ENCODE measurements at places on chromosomes 12 and 14.

- DNase-seq = no peak
These were observed 94.6 kb downstream of the TMEM30B start for GRCh38 chr14:61186341-61187195.

- DNase-seq = no peak
These were observed 120.0 kb upstream of the SLC38A2 start for GRCh38 chr12:46492471-46493085.

DNA sequence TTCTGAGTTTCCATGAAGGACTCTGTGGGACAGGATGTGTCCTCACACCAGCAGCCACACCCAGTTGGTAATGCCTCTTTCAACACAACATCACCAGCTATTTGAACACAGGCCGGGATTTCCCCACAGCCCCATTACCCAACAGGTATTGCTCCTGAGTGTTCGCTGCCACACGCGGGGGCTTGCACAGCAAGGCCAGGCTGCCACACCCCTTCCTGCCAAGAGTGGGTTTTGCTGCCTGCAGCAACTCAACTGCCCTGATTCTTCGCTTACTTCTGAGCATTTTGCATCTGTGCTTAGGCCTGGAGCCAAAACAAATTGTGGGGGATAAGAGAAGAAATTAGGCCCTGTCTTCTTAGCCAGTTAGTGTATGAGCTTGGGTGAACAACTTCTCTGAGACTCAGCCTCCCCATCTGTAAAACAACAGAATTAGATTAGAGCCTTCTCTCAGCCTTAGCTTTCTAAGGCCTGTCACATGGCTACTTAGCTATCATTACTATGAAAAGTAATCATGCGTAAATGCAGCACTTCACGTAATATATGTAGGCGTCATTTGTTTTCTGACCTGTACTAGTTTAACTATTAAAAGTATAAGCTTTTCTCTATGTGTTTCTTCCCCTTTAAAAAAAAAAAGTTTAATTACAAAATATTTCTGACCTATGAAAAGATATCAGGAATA, 20.0 kb downstream of the CKAP4 start:
- no peak for DNase-seq

GRCh38 chr14:53714495-53715192, 242.0 kb downstream of the BMP4 start:
- DNase-seq = no peak

GRCh38 chr14:68939893-68940613, 39.0 kb downstream of the ACTN1 start:
- DNase-seq = no peak

- DNase-seq = no peak
These were observed 124.0 kb downstream of the NDUFA12 start for GRCh38 chr12:94879542-94879941.

DNA sequence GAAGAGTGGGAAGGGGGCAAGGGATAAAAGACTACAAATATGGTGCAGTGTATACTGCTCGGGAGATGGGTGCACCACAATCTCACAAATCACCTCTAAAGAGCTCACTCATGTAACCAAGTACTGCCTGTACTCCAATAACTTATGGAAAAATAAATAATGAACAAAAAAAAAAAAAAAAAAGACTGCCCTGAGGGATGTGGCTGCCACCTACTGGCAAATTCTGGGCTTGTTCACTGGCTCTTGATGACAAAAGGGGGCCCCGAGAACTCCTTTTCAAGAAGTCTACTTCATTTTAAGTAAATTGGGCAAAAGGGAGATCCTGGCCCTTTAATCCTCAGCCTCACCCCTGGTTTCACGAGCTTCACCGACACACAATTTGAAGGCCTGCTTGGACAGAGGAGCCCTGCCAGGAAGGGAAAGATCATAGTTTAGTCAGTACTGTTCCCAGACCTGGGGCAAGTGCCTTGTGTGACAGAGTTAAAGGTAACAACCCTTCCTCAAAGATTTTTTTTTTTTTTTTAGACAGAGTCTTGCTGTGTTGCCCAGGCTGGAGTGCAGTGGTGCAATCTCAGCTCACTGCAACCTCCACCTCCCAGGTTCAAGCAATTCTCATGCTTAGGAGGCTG, 26.1 kb upstream of the STAC3 start:
- DNase-seq = no peak

DNA sequence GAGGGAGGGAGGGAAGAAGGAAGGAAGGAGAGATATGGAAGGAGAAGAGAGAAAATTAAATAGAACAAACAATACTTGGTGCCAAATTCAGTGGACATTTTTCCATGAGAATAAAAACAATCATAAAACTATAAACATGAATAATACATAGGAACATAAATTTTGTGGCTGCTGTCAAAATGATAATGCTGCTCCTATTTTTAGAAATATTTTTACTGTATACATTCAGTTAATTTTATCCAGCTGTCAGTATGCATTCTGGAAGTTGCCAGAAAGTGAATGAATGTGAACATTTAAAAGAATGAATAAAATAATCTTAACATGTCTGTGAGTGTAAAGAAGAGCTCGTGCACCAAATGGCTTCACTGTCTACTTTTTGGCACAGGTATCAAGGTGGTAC, 13.9 kb upstream of the PCED1B start:
- DNase-seq = no peak

DNA sequence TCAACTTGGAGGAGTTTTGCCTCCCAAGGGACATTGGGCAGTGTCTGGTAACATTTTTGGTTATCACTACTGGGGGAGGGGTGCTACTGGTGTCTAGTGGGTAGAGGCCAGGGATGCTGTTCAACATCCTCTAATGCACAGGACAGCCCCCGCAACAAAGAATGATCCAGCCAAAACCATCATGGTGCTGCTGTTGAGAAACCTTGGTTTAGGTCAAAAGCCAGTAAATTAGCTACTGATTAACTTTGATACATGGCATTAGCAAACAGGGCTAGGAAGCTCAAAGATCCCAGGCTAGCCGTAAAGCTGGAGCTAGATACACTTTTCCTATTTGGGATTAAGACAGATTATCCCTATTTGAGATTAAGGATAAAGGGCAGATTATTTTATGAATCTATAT, 8.8 kb downstream of the ALKBH2 start:
- no peak for DNase-seq

DNA sequence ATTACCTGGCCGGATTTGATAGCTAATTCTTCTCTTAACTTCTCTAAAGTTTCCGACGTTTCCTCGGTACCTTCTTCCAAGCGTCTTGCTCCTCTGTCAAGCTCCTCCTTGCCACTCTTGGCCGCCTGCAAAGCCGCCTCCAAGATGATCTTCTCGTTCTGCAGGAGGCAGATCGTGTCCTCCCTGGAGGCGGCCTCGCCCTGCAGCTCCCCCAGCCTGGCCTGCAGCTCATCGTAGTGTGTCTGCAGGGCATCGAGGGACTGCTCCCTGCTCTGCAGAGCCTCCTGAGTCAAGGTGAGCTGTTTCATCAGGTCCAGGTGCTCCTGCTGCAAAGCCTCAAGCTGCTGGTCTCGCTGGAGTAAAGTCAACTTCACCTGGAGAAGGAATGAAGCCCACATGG, 32.8 kb downstream of the GOLGA3 start:
- no peak for DNase-seq

DNA sequence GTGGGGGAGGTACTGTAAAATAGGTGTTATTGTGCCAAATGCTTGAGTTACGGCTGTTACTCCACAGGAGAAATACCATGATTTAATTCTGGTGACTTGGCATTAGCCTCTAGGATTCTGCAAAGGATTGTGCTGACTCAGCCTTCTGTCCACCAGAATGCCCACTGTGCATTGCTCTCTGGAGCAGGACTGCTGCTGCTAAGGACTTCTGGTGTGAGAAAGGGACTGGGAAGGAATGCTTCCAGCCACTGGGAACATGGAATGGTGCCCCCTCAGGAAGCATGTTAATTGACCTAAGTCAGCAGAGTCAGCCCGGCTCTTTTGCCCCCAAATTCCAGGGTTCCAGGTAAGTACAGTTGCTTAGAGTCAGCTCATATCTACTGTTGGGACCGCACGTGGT, 32.9 kb downstream of the ZFHX2 start:
- no peak for DNase-seq

DNA sequence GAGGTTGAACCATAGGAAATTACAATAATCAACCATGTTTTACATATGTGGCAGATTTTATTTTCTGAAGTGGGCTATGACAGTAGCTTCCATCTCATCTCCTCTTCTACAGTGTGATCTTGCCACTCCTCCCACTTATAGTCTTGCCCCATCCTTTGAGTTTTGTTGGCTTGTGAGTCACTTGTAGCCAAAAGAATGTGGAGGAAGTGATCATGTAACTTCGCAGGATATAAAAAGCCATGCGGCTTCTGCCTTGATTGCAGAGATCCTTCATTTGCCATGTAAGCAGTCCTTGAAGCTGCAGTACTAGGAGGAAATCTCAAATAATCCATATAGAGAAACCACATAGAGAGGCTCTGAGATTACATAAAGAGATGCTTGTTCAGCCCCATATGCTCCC, 13.7 kb upstream of the ZNF84 start:
- no peak for DNase-seq

GRCh38 chr14:68609012-68609411, 183.9 kb downstream of the ZFP36L1 start:
- no peak for DNase-seq

DNA sequence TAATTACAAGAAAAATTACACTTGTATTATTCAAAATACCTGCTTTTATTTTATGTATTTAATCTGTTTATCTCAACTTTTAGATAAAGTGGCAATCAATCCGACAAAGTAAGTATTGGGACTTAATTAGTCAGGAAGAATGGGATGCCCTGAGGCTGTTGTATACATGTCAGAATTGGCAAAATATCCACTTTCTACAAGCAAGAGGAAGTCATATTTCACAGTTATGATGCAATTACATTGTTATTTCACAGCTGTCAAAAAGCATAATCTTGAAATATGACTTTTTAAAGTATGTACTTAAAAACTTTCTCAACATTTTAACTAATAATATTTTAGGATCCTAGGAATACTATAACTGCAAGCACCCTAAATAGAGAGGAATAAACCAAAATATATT, 357.1 kb upstream of the MGAT4C start:
- DNase-seq = no peak

DNA sequence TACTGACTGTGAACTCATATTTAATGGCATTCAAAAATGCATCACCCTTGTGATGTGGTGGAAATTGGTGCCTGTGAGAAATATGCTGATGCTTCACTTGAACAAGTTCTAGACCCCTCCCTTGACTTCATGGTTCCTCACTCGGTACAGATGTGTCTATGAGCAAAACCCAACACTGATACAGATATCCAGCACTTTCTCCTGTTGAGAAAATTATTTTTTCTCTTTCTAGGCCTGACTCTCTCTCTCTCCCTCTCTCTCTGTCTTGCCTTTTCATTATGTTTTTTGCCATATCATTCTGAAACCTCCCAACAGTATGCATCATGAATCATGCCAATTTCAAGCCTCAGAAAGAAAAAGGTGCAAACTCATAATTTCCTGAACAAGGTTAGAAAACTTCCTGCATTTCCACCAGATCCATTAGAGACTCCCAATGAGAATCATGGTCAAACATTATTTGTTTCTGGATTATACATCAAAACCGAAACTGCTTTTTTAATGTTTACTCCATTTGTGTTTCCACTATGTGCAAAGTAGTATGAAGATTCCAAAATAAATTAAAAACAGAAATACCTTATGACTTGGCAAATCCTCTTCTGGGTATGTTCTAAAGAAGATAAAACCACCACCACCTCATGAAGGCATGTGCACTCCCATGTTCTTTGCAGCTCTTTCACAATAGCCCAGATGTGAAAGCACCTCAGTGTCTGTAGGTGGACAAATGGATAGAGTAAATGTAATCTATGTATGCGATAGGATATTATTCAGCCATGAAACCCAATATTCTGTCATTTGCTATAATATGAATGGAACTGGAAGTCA, 543.6 kb downstream of the TMEM121 start:
- DNase-seq = no peak

DNA sequence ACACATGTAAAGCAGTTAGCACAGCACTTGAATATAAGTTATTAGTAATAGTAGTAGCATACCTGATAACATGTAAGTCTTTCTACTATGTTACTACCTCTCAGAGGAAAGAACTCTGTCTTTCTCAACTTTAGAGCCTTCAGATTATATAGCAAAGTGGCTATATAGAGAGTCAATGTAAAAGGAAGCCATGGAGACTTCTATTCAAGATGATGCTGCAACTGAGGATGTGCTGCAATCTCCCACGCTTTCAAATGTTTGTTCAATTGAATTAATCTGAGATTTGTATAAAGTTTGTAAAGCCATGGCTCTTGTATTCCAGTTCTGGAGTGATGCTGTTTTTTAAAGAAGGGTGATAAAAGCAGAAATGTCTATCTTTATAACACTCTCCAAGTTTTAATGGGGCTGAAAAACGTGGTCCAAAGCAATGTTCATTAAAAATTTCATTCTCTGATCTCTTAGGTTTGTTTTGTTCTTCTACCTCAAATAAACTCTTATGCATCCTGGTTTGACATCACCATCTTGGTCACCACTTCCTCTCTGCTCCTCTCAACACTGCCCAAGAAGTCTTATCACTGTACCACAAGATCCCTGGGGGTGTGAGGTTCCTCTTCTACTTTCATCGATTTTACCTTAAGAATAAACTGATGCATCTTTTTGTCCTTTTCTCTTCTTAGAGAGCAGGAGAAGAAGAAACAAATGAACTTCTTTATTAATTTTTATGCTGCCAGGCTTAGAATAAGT, 40.6 kb downstream of the C12orf42 start:
- DNase-seq = no peak

DNA sequence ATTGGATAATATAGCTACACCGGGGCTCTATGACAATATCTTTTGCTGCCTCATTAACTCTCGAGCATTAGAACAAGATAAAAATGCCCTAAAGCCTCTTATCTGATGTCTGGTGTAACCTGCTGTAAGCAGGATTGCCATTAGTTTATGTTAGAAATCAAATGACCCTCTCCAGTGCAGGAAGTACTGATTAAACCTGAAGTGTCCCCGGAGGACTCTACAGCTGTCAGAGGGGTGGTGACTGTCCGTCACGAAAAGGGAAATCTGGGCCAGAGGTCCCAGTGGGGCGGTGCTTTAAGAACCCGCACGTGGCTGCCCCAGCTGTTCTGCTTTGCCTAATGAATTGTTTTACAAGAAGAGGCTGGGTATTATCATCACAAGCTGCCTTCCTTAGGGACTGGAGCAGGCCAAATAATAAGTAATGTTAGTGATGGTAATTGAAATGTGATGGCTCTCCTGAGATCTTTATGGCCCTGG, 55.7 kb downstream of the LIN52 start:
- no peak for DNase-seq

- DNase-seq = no peak
These were observed 56.1 kb downstream of the ADGRD1 start for GRCh38 chr12:131009595-131010395.

DNA sequence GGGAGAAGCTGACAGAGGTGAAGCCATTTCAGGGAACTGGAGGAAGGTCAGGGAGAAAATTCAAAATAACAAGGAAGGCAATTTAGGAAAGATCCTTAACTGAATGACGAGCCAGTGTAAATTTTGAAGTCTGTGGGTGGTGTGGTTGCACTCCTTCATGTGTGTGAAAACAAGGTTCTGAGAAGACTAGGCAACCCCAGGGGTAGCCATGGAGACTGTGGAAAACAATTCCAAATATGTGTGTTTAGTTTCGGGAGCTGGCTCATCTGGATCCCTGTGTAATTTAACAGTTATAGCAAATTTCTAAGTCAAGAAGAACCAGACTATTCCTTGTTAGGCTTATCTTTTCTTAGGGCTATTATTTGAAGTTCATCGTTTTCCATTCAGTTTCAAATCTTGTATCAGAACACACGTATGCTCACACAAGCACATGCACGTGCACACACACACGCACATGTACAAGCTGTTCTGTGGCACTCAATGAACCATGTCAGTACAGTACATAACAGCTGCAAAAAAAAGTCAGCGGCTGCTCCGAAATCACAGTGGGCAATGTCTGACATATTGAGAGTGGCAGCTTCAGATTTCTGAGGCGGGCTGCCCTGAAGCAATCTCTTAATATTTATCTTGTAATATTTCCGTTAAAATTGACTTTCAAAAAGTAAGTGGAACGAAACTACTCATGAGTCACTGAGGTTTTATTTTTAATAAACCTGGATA, 411.2 kb downstream of the AEBP2 start:
- no peak for DNase-seq
